ENCODE measurements at places on chromosomes 4 and X.

DNA sequence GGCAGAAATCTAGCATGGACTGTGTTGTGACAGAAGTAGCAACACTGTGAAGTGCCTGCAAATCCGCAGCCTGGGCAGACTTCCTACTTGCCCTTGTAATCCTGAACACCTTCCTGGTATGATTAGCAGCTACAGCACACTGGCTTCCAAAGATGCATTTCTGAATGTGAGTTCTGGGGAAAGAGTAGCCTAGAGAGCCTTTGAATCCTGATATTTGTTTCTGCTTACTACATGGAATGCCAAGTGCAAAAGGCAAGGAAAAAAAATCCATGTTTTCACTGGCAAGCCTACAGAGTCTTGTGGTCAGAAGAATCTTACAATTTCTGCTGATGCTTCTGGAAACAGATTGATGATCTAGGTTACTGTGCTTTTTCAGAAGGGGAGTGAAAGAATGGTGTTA lies 223.7 kb downstream of the COL25A1 start:
- DNase-seq, result no peak

DNA sequence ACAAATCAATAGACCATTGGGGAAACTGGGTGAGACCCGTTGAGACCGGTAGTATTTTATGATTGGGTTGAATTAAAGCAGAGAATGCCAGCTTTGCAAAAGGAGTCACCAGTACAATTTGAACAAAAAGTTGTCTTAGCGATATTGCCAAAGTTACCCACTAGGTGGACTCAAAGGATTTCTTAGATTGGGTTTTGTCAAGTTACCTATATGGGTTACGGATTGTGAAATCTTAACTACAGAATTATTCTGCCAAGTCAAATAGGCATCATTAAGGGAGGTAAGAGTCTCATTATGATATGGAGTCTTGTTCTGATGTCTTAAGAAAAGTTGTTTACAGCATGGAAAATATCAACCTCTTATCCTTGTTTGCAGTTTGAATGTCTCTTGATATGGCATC lies 15.0 kb upstream of the CT47A1 start:
- DNase-seq, result no peak

- no peak for DNase-seq
Observed at GRCh38 chr4:52954560-52955170, 92.5 kb downstream of the RASL11B start.

GRCh38 chrX:119015407-119016237 lies 41.2 kb downstream of the LONRF3 start:
- peak; percentile 7 for DNase-seq

DNA sequence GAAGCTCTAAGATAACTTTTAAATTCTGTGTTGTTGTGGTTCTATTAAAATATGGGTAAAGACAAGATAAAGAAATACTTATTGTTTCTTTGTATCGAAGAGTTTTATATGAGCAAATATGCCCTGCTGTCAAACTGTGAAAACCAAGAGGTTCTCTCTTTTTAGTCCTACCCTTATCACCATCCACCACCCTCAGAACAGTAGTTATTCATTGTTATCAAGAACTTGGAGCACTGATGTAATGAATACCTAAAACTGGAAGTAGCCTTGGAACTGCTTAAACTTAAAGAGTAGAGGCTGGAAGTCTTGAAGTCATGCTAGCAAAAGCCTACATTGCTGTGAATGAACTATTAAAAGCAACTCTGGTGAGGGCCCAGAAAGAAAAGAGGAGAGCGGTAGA lies 9.2 kb downstream of the PIR start:
- no peak for DNase-seq

DNA sequence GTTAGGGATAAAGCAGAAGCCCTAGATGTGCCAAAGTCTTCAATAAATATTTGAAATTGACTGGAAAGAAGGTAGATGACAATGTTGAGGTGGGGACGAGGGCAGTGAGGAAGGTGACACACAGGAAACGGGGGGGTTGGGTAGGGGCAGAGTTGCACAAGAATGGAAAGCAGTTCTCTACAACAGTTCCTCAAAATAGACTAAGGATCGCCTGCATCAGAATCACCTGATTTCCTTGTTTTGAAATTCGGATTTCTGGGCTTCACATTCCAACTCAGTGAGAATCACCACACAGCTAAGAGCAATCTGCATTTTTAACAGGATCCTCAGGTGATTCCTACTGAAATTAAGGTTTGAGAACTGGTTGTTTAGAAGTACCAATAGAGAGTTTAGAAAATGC lies 70.6 kb downstream of the ARFIP1 start:
- peak; percentile 5 for DNase-seq

GRCh38 chr4:66430856-66431255 lies 760.6 kb upstream of the EPHA5 start:
- DNase-seq, result no peak

- DNase-seq, result no peak
Observed at GRCh38 chr4:53537606-53538005, 53.7 kb downstream of the LNX1 start.

- no peak for DNase-seq
Observed at GRCh38 chr4:41420541-41420940, 117.4 kb upstream of the LIMCH1 start.

DNA sequence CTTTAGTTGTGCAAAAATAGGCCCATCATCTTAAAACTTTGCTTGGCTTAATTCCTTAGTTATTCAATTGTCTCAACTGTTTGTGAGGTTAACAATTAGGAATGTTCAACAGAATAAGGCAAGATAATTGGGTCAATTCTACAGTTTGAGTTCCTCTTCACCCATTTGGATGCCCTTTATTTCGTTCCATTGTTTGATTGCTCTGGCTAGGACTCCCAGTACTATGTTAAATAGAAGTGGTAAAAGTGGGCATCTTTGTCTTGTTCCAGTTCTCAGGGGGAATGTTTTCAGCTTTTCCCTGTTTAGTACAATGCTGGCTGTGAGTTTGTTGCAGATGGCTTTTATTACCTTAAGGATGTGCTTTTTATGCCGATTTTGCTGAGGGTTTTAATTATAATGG lies 761.5 kb upstream of the GRIA3 start:
- no peak for DNase-seq

- no peak for DNase-seq
Observed at GRCh38 chrX:54087661-54088060, 43.4 kb upstream of the PHF8 start.

DNA sequence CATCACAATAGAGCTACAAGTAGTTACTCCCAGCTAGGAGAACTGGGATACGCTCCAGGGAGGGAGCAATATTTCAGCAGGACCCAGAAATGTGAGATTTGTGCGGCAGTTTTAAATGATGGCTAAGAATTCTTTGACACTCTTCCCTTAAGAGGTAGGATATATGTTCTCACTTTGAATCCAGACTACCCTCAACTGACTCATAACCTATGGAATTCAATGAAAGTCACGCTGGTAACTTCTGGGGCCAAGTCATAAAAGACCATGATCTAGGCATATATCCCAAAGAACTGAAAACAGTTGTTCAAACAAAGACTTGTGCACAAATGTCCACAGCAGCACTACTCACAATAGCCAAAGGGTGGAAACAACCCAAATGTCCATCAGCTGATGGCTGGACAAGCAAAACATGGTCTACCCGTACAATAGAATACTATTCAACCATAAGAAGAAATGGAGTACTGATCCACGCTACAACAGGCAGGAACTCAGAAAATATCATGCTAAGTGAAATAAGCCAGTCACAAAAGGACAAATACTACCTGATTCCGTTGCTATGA lies 10.5 kb downstream of the CD99L2 start:
- no peak for DNase-seq

DNA sequence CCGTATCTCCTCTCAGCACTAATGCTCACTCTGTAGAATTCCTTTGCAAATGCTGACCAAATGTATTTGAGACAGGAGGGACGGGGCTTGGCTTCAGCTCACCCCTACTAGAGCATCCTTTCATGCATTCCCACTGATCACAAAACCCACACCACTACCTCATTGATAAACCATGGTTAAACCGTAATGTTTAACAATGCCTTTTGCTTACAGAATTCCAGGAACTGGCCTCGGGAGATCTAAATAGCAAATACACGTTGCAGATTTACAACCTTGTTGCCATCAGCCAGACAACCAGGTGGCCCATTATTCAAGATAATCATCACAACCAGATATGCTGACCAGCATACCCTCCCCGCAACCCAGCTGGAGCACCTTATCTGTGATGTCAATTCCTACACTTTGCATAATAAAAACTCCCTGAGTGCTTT lies 391.9 kb downstream of the KCTD8 start:
- no peak for DNase-seq

GRCh38 chr4:99803566-99804101 lies 13.0 kb upstream of the DAPP1 start:
- no peak for DNase-seq

DNA sequence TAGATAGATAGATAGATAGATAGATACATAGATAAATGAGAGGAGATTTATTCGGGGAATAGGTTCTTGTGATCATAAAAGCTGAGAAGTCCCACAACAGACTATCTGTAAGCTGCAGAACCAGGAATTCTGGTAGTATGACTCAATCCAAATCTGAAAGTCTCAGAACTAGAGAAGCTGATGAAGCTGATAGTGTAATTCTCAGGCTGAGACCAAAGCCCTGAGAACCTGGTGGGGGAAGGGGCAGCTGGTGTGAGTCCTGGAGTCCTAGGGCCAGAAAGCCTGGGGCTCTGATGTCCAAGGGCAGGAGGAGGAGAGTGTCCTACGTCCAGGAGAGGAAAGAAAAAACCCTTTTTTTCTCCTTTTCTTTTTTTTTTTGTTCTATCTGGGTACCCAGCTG lies 8.0 kb upstream of the BANK1 start:
- DNase-seq, result no peak

Data from activated naive CD4-positive, alpha-beta T cell treated with Interleukin-2 at 50 U/mL for 16 hours (primary cell).